ENCODE measurements at places on chromosomes 16 and 17. TPM values are rescaled to one million over a fixed set of nuclear protein-coding genes. Genes with fewer than 3 reads are reported as not detected.

The GNGT2 gene
- total RNA-seq, result 0.18 TPM

The CEP295NL gene
- 0.71 TPM for total RNA-seq

The PRR29 gene
- total RNA-seq, result 0.52 TPM

The ARL5C gene
- total RNA-seq, result not detected

The RNF112 gene
- 0.52 TPM for total RNA-seq

The EVI2B gene
- total RNA-seq, result 0.11 TPM

The TMC7 gene
- 9.6 TPM for total RNA-seq

The CCL17 gene
- not detected for total RNA-seq

The RUNDC3A gene
- total RNA-seq, result 0.69 TPM

The SKAP1 gene
- 0.08 TPM for total RNA-seq

The MAP2K6 gene
- total RNA-seq, result 8.2 TPM

The TM4SF5 gene
- 0.64 TPM for total RNA-seq

The SOX15 gene
- 0.36 TPM for total RNA-seq

Data from A549 treated with DMSO at 1 μM for 4 hours (cell line).